Effector memory CD8-positive, alpha-beta T cell (primary cell): ENCODE measurements at places on chromosomes 6 and 20.

GRCh38 chr6:51265426-51265825 is 446.8 kb downstream of the TFAP2B start:
- no peak for DNase-seq

DNA sequence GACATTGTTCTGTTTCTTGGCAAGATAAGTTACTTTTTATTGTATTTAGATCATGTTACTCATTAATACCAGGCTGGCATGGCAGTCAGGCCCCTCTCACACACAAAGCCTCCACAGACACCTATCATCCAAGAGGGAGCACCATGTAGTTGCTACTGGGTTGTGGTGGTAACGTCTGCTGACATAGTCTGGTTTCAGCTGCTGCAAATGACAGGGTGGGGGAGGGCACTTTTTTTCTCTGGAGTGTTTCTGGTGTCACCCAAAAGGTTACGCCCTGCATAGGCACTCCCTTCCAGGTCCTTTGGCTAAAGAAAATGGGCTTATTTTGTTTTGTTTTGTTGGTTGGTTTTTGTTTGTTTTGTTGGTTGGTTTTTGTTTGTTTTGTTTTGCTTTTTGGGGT is 236.4 kb upstream of the RIMS1 start:
- DNase-seq, result no peak

- no peak for DNase-seq
Measured at GRCh38 chr20:57442158-57442887, 51.1 kb downstream of the RBM38 start.

DNA sequence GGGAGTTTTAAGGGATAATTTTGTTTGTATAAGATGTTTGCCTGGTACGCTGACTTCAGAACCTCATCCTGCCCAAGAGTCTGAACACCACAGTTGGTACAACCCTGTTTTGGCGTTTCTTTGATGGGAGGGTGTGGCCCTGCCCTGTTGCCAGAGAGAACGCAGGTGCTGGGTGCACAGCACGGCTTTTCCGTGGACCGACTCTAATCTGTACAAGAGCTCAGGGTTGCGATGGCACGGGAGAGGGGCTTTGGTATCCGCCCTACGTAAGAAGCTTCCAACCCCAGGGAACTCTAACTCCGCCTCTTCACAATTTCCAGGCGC is 1.3 kb downstream of the CYP24A1 start:
- no peak for DNase-seq

DNA sequence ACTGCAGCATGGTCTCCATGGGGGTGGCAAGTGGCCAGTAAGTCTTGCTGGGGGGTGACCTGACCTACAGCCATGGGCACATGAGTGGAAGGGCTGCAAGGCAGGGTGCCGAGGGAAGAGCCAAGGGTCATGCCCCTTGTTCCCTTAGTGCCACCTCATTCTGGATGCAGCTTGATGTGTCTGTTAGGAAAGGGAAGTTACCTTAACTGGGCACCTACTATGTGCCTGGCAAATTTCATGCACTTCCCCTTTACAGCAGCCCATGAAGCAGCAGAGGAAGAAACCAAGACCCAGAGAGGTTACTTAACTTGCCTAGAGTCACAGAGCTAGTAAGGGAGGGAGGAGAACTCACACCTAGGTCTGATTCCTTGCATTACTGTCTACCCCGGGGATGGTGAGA is 174.0 kb downstream of the MRPL14 start:
- DNase-seq, result no peak

GRCh38 chr6:53048431-53049195 is 16.6 kb upstream of the FBXO9 start:
- DNase-seq, result no peak

GRCh38 chr6:84976526-84977362 is 212.3 kb upstream of the TBX18 start:
- no peak for DNase-seq

GRCh38 chr6:4819706-4820283 is 43.6 kb downstream of the CDYL start:
- no peak for DNase-seq

DNA sequence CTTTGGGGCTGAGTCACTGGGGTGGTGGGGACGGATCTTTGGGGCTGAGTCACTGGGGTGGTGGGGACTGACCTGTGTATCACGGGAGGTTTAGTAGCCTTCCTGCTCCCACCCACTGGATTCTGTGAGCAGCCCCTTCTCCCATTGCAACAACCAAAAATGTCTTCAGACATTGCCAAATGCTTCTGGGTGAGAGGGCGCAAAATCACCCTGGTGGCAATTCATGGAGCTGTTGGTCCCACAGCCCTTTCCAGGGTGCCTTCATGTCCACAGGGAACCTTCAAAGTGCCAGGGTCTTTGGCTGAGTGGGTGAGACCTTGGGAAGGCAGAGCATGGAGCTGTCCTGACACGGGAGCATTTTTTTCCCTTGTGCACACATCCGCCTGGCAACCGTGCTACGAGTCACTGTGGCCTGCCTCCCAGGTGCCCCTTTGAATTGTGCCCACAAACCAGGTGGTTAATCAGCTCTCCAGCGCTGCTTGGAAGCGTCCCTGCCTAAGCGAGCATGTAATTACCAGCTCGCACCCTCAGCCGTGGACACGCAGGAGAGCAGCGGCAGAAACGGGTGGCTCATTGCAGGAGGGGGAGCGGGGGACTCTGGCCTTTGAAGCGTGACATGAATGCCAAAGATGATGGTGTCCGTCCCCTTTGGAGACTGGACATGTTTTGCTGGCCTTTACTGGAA is 27.4 kb upstream of the APCDD1L start:
- no peak for DNase-seq

- DNase-seq, result no peak
Measured at GRCh38 chr6:7171119-7171518, 63.4 kb downstream of the RREB1 start.

- DNase-seq, result no peak
Measured at GRCh38 chr6:3209114-3210023, 18.1 kb downstream of the TUBB2B start.

- no peak for DNase-seq
Measured at GRCh38 chr20:41045671-41046070, 17.0 kb downstream of the TOP1 start.

DNA sequence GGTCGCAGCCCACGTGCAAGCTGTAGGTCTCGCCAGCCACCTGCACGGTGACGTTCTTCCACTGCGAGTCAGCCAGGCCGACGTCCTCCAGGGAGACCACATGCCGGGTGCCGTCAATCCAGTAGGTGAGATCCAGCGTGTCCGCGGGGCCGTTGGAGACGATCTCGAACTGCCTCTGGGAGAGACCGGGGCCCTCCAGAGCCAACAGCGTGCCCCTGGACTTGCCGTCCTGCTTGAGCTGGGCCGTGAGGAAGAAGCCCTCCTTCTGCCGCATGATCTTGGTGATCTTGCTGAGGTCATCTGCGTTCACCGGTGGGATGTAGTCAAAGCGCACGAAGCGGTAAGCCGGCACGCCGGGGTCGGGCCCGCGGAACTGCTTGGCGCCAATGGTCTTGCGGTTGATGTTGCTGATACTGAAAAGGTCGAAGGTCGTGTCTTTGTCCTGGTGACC is 5.1 kb downstream of the THBS2 start:
- no peak for DNase-seq

DNA sequence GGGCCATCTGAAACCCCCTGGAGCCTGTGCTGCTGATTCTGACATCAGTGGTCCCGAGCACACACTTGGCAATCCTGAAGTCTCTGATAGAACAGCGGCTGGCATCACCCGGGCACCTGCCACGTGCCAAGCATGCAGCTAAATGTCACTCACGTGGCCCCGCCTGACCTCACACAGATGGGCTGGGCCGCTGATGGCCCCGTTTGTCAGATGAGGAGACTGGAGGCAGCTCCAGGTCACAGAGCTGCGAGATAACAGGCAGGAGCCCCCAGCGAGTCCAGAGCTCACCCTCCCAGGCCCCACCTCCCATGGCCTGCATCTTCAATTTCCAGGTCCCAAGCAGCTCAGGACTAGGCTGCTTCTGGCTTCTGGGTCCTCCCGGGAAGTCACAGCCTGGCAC is 67.2 kb downstream of the YTHDF1 start:
- no peak for DNase-seq

- DNase-seq, result no peak
Measured at GRCh38 chr20:63959699-63960075, 3.5 kb upstream of the UCKL1 start.

DNA sequence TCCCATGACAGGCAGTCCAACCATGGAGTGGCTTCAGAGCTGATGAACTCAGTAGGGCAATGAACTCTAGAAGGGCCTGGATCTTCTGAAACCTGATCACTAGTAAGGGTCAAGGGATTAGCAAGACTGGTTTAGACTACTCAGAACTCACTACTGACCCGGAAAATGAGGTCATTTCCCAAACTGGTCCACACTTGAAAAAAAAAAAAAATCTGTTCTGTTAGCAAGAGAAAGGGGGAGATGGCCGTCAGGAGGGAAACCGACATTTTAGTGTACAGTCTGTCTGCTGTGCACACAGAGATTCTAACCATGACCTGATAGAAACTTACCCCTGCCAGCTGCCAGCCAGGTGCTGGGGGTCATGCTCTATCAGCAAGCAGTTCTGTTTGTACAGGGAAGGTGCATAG is 262.4 kb upstream of the AGPAT4 start:
- DNase-seq, result no peak

- no peak for DNase-seq
Measured at GRCh38 chr20:6819599-6819998, 52.1 kb downstream of the BMP2 start.
